ENCODE measurements at places on chromosomes 11 and 22.
A peak's percentile ranks its signal among the peaks of the same experiment; 100 is the strongest.

DNA sequence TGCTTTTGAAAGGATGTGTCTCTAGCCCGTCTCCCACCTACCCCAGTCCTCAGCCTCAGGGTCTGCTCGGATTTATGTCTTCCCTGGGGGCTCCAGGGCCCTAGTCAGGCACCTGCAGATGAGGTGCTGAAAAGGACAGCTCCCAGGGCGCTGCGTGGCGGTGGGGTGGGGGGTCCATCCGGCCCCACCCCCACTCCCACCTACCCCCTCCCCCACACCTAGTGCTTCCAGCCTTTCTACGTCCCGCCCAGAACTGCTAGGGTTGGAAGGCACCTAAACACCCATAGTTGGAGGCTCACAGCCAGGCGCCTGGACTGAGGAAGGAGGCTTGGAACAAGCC lies 1.4 kb upstream of the ROBO3 start:
- no peak for DNase-seq
- peaks cover 30% of the 10 kb centered on the region for H3K4me1 ChIP-seq
- H3K36me3 ChIP-seq = no peaks in the 10 kb centered on the region
- H3K27me3 ChIP-seq = peaks cover 77% of the 10 kb centered on the region
- H3K4me3 ChIP-seq = no peak overlapping the region

DNA sequence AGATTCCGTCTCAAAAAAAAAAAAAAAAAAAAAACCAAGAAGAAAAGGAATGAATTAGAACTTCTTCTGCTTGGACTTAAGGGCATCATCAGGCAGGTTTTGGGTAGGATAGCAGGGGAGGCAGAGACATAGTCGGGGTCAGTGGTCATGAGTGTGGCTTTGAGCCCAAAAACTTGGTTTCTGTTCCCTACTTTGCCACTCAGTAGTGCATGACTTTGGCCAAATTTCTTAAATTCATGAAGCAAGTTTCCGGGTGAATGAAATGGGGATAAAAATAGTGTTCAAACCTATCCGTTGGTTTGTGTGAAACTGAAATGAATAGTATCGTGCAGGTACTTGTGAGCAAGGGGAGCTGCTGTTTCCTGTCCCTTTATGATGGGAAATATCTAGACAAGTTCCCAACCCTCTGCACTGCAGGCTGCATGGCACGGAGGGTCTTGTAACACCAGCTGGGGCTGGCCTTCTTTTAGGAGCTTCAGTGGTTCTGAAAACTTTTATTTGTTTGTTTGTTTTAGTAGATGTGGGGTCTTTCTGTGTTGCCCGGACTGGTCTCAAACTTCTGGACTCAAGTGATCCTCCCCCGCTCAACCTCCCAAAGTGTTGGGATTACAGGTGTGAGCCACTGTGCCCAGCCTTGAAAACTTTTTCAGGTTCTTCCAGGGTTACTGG lies 18.4 kb downstream of the NEAT1 start:
- peak overlapping the region; percentile 85 for H3K27ac ChIP-seq
- H3K36me3 ChIP-seq = peaks cover 45% of the 10 kb centered on the region
- H3K4me1 ChIP-seq = peaks cover 69% of the 10 kb centered on the region
- peak overlapping the region; percentile 62 for H3K4me3 ChIP-seq

GRCh38 chr11:78821371-78822306 lies 247.0 kb upstream of the NARS2 start:
- no peaks in the 10 kb centered on the region for H3K36me3 ChIP-seq
- no peaks in the 10 kb centered on the region for H3K27me3 ChIP-seq
- no peak overlapping the region for H3K27ac ChIP-seq
- DNase-seq = no peak
- no peak overlapping the region for H3K4me3 ChIP-seq

- peaks cover 40% of the 10 kb centered on the region for H3K4me1 ChIP-seq
- peaks cover 4% of the 10 kb centered on the region for H3K36me3 ChIP-seq
- no peak for DNase-seq
- H3K27ac ChIP-seq = no peak overlapping the region
- H3K4me3 ChIP-seq = peak overlapping the region; percentile 73
- no peaks in the 10 kb centered on the region for H3K27me3 ChIP-seq
These were observed 762 bp downstream of the CRELD2 start for GRCh38 chr22:49918911-49919881.

- no peaks in the 10 kb centered on the region for H3K27me3 ChIP-seq
- DNase-seq = peak; percentile 67
- H3K27ac ChIP-seq = peak overlapping the region; percentile 100
- peaks cover 40% of the 10 kb centered on the region for H3K36me3 ChIP-seq
- H3K4me1 ChIP-seq = peaks cover 58% of the 10 kb centered on the region
These were observed 823 bp downstream of the CEP57 start for GRCh38 chr11:95790933-95791708.

GRCh38 chr11:13695886-13696285 lies 27.4 kb downstream of the FAR1 start:
- no peak overlapping the region for H3K4me3 ChIP-seq
- peaks cover 42% of the 10 kb centered on the region for H3K36me3 ChIP-seq
- H3K27me3 ChIP-seq = no peaks in the 10 kb centered on the region

GRCh38 chr11:83566950-83567349 lies 280.8 kb upstream of the CCDC90B start:
- DNase-seq = no peak
- no peak overlapping the region for H3K27ac ChIP-seq
- no peak overlapping the region for H3K4me3 ChIP-seq
- H3K4me1 ChIP-seq = no peaks in the 10 kb centered on the region

DNA sequence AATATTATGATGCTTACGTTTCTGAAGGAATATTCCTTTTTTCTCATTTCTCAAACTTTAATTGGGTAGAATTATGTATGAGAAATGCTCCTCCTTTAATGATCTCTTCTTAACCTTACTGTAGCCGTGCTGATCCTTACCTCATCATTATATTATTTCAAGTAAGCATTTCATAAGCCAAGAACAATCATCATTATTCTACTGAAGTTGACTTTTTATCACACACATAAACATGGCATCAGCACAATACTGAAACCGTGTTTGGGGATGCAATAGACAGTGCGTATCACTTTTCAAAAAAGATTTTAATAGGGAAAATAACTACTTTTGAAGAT lies 162.8 kb downstream of the ARHGAP42 start:
- no peaks in the 10 kb centered on the region for H3K4me1 ChIP-seq
- no peaks in the 10 kb centered on the region for H3K27me3 ChIP-seq
- no peak overlapping the region for H3K27ac ChIP-seq
- H3K4me3 ChIP-seq = no peak overlapping the region
- H3K36me3 ChIP-seq = no peaks in the 10 kb centered on the region
- DNase-seq = no peak

- H3K27ac ChIP-seq = no peak overlapping the region
- H3K4me1 ChIP-seq = peaks cover 5% of the 10 kb centered on the region
- peaks cover 17% of the 10 kb centered on the region for H3K36me3 ChIP-seq
- no peak for DNase-seq
- H3K4me3 ChIP-seq = no peak overlapping the region
These were observed 184.0 kb downstream of the TBC1D22A start for GRCh38 chr22:46946383-46946962.

- H3K4me3 ChIP-seq = no peak overlapping the region
- H3K27me3 ChIP-seq = peaks cover 5% of the 10 kb centered on the region
- H3K4me1 ChIP-seq = no peaks in the 10 kb centered on the region
These were observed 105.8 kb upstream of the LDLRAD3 start for GRCh38 chr11:35838071-35838470.

- no peak for DNase-seq
- H3K27me3 ChIP-seq = no peaks in the 10 kb centered on the region
- no peak overlapping the region for H3K27ac ChIP-seq
These were observed 286.8 kb downstream of the BLID start for GRCh38 chr11:121829159-121829643.

- H3K4me1 ChIP-seq = no peaks in the 10 kb centered on the region
- no peaks in the 10 kb centered on the region for H3K36me3 ChIP-seq
- peak; percentile 28 for DNase-seq
- no peak overlapping the region for H3K4me3 ChIP-seq
- H3K27me3 ChIP-seq = no peaks in the 10 kb centered on the region
These were observed 494.5 kb upstream of the LARGE1 start for GRCh38 chr22:34414467-34415440.

GRCh38 chr22:23401111-23401909 lies 178.8 kb downstream of the IGLL1 start:
- no peaks in the 10 kb centered on the region for H3K4me1 ChIP-seq
- DNase-seq = no peak
- H3K4me3 ChIP-seq = no peak overlapping the region
- H3K27ac ChIP-seq = no peak overlapping the region

- H3K4me3 ChIP-seq = no peak overlapping the region
- H3K36me3 ChIP-seq = no peaks in the 10 kb centered on the region
- no peak overlapping the region for H3K27ac ChIP-seq
These were observed 124.3 kb upstream of the FGF3 start for GRCh38 chr11:69943506-69943905.

DNA sequence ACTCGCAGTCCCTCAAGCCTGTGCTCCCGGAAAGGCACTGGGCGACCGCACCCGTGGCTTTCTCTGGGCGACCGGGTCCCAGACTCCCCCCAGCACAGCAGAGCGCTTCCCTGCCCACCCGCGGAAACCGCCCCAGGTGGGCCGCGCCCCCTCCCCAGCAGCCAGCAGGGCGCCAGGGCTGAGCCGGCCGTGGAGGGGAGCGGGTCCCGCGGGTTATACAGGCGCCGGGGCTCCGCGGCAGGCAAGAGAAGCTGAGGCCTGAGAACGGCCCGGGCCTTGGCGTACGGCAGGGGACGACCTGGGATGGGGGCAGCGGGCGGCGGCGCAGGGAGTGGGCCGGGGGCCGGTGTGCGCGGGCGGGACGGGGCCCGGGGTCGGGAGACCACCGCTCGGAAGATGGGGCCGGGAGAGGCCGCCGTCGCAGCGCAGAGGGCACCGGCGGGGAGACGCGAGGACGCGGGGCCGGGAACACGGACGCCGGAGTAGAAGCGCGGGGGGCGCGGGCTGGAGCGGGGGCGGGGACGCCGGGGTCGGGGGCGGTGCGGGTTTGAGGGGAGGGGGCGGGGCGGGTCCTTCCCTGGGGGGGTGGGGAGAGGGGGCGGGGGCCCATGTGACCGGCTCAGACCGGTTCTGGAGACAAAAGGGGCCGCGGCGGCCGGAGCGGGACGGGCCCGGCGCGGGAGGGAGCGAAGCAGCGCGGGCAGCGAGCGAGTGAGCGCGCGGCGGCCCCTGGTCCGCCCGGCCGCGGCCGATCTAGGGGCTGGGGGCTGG lies at the start of gene MDK:
MDK (plus strand) TSS at position 622 of the 771 bp plus-strand sequence. CDS start 389 bp downstream, outside the sequence.
- peak within 1 kb of the TSS; percentile 67 for H3K4me3 ChIP-seq
- H3K36me3 ChIP-seq = peaks cover 8% of the 10 kb centered on the region
- peaks cover 24% of the 10 kb centered on the region for H3K27me3 ChIP-seq
- no peak within 1 kb of the TSS for H3K27ac ChIP-seq
- peaks cover 10% of the 10 kb centered on the region for H3K4me1 ChIP-seq
- DNase-seq = no peak
